ENCODE measurements at places on chromosomes 7 and 10.

GRCh38 chr10:128318913-128319312 is 192.7 kb upstream of the MKI67 start:
- DNase-seq = no peak

DNA sequence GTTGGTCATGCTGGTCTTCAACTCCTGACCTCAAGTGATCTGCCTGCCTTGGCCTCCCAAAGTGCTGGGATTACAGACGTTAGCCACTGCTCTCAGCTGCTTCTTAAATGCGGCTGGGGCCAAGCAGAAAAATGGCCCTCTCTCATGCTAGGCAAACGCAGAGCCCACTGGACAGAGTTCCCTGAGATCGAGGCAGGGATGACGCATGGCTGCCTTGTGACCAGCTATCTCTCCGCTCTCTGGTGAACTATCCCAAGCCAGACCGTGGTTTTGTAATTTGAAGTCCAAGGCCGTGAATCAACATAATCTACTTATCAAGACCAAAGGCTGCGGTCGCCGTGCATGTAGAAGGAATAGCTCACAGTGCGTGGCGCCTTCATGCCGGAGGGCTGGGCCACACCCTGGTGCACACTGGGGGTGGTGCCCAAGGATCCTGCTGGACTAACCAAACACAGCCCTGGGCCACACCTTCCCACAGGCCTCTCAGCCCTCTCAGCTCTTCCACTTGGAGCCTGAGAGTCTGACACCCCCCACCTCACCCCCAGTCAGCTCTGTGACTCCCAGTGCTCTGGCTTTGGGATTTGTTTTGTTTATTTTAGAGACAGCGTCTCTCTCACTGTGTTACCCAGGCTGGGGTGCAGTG is 88.1 kb upstream of the CUX1 start:
- no peak for DNase-seq

- DNase-seq = no peak
Observed at GRCh38 chr10:68139448-68140272, 30.4 kb downstream of the MYPN start.

GRCh38 chr7:42831006-42831717 is 80.7 kb downstream of the C7orf25 start:
- no peak for DNase-seq

GRCh38 chr10:18402853-18403252 is 248.5 kb downstream of the NSUN6 start:
- DNase-seq = no peak

DNA sequence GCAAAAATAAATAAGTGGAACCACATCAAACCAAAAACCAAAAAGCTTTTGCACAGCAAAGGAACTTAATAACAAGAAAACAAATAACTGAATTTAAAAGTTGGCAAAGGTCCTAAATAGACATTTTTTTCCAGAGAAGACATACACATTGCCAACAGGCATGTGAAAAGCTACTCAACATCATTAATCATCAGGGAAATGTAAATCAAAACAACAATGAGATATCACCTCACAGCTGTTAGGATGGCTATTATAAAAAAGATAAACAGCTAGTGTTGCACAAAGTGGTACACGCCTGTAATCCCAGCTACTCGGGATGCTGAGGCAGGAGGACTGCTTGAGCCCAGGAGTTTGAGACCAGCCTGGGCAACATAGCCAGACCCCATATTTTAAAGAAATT is 2.2 kb upstream of the SUN3 start:
- DNase-seq = no peak

DNA sequence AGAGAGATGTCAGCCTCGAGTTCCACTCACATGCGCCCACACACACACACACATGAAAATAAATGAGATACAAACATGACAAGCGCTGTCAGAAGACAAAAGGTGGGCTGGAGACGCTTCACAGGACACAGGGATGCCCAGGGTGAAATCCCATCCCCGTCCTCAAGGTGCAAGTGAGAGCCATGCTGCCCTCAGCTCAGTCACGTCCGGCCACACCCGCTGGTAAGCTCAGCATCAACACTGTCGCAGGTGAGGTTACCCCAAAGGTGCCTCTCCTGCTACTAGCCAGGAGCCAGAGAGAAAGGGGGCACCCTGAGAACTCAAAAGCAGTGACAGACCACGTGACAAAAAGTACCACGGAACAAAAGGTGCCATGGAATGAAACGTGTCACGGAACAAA is 22.2 kb downstream of the PITRM1 start:
- DNase-seq = no peak

DNA sequence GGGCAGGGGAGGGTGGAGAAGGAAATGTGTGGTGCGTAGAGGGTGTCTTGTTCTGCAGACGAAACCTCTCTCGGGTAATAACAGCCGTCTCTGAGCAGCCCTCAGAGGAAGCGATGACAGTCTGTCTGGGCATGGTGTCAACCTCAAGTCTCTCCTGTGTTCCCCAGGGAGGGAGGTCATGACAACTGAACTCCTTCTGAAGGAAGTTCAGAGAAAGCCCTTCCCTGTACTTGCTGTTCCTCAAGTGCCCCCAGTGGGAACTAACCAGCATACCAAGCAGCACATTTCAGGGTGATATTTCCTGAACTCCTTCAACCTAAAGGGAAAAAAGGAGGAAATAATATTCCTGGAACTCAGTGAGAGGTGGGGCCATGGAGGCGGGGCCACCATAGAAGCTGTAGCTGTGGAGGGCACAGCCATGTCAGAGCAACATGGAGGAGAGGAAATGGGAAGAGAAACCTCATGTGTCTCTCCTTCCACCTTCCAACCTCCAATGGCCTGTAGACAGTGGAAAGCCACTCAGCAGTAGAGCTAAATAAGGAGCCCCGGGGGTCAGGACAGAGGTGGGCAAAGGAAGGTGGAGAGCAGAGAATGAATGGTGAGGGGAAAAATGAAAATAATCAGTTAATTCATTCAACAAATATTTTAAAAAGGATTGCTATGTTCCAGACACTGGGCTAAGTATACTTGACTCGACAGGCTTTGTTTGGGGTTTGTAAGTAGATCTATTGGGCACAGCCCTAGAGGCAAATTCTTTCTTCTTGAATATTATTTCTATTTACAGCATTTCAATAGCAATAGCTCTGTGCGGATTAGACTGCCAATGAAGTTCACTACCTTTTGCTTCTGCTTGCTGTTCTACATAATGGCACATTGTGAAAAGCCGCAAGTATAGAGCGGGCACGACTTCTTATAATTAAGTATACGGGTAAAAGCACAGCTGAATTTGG is 61.0 kb upstream of the AOAH start:
- peak; percentile 88 for DNase-seq

DNA sequence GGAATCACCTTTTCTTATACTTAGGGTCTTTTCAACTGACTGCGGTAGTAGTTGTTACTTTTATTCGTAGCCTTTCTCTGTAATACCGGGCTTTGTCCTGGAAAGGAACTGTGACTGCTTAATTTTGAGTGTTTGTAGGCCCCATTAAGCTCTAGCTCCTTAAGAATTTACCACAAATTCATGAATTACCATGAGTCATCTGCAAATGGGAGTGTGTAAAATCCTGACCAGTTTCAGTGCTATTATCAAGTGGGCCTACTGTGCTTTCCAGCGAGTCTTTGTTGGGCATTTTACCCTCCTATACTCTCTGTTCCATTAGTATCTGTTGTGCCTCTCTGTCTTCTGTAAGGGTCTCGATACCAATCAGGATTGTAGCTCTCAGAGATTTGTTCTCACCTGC is 49.7 kb downstream of the ZMYND11 start:
- DNase-seq = no peak

DNA sequence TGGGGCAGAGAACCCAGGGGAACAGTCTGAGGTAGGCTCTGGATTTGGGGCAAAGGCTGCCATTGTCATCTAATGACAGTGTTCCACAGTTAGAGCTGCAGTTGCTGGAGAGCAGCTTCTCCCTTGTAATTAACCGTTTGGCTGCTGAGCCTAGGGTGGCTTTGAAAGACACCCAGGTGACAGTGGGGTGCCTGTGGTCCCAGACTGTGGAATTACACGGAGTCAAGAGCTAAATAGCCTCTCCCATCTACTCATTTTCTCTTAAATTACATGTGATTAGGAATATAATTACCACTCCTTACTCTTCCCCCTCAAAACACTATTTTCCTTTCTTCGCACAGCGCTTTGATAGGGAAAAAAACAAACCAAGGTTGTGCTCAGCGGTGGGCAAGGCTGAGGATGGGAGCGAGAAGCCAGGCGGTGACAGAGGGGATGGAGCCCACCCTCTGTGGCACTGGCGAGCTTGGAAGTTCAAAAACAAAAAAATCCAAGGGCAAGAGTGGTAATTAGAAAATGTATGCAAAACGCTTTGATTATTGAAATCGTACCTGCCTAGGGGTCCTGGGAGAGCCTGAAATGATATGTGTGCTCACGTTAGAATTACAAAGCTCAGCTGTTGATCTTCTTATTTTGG is 44.1 kb downstream of the BAMBI start:
- no peak for DNase-seq

- peak; percentile 48 for DNase-seq
Observed at GRCh38 chr10:75772153-75772887, 340.9 kb downstream of the LRMDA start.

DNA sequence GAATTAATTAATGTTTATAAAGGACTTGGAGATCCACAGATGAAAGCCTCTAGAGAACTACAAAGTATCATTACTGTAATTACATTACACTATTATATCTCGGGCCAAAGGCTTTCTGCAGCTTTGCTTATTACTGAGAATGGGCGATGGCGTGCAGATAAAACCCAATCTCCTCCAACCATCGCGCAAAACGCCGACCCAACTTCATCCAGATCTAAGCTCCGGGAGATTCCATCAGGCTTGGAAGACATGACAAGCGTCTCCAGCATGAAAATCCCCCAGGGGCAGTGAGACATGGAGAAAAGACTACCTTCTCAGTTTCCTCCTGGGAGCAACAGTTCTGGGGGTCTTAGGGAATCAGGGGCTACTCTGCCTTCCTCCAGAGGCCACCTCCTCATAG is 42.2 kb upstream of the CUX1 start:
- DNase-seq = no peak

DNA sequence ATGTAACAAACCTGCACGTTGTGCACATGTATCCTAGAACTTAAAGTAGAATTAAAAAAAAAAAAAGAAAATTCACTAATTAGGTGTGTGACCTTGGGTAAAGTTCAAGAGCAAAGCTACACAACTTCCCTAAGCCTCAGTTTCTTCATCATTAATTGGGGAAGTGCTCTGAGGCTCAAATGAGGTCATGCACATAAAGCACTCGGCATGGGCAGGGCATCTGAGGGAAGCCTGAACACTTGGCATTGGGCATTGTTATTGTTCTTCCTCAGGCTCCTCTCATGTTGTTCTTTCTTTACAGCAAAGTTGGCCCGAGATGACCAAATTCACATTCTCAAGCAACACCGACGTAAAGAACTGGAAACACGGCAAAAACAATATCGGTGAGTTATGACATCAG is 21.5 kb downstream of the ALOX5 start:
- no peak for DNase-seq

DNA sequence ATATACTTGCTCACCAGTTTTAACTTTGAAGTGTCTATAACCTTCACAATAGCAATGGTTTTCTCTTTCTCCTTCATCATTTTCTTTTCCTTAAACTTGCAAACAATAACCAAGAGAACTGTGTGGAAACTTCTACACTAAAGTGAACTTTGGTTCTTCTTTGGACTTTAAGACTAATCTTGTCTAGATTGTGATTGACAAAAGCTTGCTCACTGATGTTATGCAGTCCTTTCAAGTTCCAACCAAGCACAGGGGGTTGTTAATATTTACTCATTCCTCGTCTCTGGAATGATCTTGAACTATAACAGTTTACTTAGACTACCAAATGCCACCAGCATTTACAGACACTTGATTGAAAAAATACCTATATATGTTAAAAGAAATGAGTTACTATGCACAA is 62.4 kb downstream of the TFEC start:
- DNase-seq = no peak

GRCh38 chr10:124225029-124225466 is 131.7 kb upstream of the CHST15 start:
- no peak for DNase-seq

DNA sequence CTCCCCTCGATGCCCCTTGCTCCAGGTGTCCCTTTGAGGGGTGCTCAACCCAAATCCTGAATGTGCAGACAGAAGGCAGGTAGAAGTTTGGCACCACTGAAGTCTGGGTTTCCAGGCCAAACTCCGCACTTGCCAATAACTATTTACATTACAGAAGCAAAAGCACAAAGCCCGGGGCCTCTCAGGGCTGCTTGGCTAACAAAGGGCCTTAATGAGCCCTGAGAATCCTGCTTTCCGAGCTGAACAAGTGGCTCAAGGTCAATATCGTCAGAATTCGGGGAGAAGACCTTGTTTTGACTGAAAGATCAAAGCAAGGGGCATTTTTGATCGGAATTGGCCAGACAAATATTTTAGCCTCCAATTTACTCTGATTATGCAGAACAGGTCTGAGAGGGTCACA is 189.9 kb downstream of the HERPUD2 start:
- DNase-seq = no peak

DNA sequence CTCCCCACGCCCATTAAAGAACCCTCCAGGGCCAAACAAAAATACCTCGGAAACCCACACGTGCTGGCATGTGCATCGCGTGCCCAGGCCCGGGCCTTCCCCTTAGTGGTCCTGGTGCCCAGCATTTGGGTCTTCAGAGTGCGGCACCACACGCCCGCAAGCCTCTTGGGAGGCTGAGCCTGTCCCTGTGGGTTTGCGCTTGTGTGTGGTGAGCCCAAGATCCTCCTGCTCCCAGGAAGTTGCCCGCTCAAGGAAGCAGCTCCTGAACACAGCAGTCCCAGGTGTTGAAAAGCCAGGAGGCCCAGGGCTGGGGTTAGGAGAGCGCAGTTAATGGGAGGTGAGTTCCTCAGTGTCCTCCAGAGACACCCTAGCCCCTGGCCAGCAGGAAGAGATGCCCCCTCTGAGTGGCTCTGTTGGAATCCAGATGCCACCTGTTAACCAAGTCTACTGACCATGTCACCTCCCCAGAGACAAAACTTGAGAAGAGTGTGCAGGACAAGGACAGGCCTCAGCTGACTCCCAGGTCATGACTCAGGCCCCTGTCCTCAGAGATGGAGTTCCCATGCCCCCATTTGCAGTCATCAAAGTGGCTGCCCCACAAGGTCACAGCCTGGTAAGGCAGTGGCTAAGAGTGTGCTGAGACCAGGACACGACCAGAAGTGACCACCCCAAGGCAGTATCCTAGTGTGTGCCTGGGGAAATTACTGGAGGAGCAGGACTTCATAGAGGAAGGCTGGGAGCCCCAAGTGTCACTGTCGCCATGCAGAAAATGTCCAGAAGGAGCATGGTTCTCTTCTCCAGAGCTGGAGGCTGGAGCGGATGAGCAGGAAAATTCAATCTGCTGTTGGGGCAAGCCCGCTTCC is 5.2 kb downstream of the FZD9 start:
- no peak for DNase-seq

GRCh38 chr10:46236941-46237681 is 49.7 kb upstream of the ANTXRL start:
- DNase-seq = no peak

- no peak for DNase-seq
Observed at GRCh38 chr7:22776964-22777363, 45.7 kb downstream of the TOMM7 start.

DNA sequence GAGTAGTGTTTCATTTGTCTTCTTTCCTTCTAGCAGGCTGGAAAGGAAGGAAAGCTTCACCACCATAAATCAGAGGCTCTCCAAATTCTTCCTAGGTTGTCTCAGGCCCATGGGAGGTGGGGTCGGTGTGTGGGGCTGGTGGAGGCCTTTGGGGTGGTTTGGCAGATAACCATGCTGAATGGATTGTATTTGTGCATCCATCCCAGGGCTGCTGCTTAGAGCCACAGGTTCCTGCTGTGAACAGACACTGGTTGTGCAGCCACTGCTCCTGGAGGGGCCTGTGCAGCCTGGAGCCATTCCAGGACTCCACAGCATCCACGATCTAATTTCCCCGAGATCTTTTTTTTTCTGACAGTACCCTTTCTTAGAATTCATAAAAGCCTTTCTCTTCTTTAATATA is 741.8 kb downstream of the SUGCT start:
- no peak for DNase-seq

Data from T-helper 1 cell (primary cell).